Effector CD4-positive, alpha-beta T cell (primary cell): ENCODE measurements at places on chromosomes 12 and 14.

DNA sequence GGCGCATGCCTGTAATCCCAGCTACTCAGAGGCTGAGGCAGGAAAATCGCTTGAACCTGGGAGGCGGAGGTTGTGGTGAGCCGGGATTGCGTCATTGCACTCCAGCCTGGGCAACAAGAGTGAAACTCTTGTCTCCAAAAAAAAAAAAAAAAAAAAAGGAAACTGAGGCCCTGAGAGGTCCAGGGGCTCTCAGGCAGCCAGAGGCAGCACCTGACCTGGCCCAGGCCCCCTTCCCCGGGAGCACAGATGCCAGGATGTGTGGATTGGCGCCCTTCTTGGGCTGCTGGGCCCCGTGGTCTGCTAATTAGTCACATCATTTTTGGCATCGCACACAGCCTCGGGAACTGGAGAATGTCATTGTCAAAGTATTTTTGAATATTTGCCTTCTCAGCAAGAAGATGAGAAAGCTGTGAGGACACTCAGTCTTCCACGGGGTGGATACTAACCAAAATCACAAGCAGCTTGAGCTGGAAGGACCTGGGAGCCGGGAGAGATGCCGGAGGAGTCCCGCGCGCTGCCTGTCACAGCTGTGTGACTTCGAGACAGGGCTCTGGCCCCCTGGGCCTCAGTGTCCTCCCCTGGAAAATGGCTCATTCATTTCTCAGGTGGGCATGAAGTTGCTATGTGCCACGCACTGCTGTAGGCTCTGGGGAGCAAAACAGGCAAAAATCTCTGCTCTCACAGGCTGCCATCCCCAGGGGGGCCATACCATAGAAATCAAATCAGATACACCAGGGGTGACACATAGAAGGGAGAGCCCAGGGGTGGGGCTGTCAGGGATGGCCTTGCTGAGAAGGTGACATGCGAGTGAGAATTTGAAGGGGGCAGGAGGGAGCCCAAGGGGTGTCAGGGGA is 12.5 kb upstream of the RCOR1 start:
- no peak for DNase-seq

- DNase-seq, result no peak
These were observed 32.6 kb upstream of the ESRRB start for GRCh38 chr14:76343386-76343785.

DNA sequence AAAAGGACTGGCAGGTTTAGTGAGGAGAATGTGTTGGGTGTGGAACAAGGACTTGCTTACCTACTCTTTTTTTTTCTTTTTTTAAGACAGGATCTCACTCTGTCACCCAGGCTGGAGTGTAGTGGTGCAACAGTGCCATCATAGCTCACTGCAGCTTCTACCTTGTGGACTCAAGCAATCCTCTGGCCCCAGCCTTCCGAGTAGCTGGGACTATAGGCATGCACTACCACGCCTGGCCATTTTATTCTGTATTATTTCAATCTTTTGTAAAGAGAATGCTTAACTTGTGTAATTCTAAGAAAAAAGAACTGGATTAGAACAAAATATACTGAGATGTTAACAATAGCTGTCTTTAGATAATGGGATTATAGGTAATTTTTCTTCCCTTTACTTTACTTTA is 1.9 kb upstream of the VRTN start:
- no peak for DNase-seq

- DNase-seq, result no peak
These were observed 157.9 kb downstream of the ZNF664 start for GRCh38 chr12:124130691-124131591.

DNA sequence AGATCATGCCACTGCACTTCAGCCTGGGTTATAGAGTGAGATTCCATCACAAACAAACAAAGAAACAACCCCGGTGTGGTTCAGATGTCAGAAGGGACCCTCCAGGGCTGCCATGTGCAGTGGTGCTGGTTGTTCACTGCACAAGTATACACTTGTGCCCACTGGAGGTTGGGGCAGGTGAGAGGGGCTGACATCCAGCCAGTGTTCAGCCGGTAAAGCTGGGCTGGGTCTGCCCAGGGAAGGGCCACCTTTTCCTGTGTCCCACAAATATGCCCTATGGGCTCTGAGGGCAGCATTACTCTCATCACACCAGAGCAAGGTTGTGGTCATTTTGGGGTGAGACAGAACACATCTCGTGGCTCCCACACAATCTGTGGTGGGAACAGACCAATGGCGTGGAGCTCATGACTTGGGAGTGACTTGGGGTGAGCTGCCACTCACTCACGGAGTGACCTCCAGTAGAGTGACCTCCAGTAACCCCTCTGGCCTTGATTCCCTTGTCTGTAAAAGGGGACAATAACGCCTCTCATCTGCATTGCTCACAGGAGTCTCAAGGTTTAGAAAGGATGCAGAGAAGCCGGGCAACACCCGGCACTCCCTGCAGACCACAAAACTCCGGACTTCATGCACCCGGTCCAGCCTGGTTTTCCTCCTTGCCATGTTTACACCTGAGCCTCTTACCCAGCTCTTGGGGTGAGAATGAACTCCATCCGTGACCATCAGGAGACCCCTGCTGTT is 69.0 kb upstream of the VRK1 start:
- DNase-seq, result no peak

DNA sequence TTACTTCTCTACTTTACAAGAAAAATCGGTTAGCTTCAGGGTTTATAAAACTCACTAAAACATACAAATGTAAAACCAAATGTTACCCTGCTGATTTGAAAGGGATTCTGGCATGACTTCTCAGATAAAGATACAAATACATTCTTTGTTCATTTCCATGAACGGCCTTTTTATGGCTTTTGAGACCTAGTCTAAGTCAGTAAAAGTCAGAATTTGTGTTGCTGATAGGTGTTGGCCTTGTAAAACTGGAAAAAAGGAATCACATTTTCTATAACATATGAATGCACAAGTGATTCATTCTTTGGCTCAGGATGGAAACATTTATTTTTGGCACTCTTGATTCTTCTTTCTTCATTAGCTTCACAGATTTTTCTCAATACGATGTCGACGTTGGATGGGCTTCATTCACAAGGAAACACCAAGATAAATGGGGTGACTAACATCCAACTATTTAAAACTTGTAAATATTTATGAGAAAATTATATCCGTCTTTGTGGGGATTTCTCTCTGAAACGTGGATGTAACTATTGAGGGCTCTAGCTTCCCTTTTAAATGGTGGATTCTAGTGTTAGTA is 27.0 kb upstream of the CPM start:
- DNase-seq, result no peak

GRCh38 chr14:73057944-73058223 is 450 bp upstream of the RBM25 start:
- no peak for DNase-seq

GRCh38 chr12:100463661-100464060 is 10.0 kb upstream of the NR1H4 start:
- no peak for DNase-seq
